ENCODE measurements at places on chromosomes 1 and 21.

DNA sequence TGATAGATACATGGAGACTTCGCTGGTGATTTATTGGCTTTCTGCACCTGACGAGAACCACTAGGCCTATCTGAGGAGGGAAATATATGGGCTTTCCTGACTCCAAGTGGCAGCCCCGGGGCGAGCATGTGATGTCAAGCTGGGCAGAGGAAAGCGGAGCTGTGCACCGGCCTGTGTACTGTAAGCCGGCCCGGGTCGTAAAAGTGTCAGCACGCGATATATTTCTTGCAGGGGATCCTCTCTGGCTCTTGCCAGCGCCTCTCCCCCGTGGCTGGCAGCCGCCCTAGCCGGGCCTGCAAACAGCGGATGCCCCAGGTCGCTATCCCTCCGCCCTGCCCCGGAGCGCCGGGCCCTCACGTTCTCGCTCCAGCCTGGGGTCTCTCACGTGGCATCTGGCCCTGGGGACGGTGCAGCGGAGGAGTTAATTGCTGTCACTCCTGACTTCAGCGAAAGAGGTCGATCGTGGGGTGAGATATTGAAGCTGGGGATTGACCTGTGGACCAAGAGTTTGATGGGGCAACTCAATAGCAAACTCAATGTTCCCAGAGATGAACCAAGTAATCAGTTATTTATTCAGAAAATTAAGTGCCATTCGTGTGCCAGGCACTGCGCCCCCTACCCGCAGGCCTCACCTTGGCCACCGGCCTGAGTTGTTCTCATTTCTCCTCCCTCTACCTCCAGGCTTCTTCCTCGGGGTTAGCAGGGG, 41.0 kb upstream of the HAO2 start:
- DNase-seq, result peak; percentile 44

GRCh38 chr1:198326232-198326631, 169.4 kb downstream of the NEK7 start:
- DNase-seq, result no peak

DNA sequence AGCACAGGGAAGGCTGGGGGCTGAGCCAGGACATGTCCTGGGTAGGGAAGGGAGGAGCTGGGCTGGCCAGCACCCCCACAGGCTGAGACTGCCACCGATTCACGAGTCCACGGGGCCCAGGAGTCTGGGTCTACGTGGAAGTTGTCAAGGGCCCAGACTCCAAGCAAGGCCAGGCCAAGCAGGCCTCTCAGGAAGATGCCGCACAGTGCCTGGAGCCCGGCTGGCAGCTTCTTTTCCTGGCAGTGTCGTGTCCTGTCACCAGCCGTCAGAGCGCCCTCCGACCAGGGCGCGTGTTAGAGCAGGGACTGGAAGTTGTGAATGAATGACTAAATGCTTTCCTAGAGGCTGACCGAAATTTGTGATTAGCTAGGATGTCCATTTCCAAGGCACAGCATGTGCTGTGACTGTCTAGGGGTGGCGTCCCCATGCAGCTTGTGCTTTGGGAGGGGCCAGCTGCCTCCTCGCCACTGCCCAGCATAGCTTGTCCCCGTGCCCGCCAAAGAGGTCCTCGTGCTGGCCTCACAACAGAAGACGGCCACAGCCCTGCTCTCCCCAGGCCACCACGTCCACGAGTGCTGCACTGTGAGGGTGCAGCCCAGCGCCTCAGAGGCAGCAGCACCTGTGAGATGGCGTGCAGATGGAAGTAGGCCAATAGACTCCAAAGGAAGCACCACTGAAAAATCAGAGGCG, 147.4 kb upstream of the COL6A1 start:
- DNase-seq, result no peak

- DNase-seq, result no peak
Measured at GRCh38 chr1:229509576-229509975, 1.4 kb upstream of the NUP133 start.

DNA sequence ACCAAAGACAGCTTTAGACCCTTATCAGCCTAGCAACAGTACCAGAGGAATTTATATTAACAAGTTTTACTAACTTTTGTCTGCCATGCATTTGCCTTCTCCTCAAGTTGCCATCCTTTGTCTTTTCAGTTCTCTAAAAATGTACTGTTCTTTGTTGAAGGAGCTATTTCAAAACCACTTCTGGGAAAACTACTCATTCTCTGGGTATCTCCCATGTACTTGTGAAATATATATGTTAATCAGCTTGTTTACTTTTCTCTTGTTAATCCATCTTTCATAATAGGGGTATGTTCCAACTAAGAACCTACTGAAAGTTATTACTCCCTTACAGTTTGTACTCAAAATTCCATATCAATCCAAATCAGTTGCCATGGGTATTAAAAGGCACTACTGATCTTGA, 16.3 kb downstream of the DPYD start:
- DNase-seq, result no peak

- DNase-seq, result peak; percentile 13
Measured at GRCh38 chr1:27862671-27863537, 9.4 kb upstream of the THEMIS2 start.

DNA sequence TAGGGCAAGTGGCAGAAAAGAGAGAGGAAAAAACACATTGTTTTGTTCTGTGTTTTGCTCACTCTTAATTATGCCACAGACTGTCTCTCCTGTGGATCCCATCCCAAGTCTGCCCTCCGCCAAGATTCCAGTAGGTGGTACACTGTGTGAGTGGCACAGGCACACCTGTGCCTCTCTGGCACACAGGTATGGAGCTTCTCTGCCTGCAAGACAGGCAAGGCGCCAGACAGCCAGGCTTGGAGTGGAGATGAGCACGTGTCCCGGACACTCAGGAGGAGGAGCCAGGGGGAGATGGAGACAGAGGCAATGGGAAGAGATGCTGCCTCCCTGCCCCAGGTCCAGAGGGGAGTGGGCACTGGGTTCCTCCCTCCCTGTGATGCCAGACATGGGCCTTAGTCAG, 6.5 kb upstream of the GRIK3 start:
- no peak for DNase-seq

DNA sequence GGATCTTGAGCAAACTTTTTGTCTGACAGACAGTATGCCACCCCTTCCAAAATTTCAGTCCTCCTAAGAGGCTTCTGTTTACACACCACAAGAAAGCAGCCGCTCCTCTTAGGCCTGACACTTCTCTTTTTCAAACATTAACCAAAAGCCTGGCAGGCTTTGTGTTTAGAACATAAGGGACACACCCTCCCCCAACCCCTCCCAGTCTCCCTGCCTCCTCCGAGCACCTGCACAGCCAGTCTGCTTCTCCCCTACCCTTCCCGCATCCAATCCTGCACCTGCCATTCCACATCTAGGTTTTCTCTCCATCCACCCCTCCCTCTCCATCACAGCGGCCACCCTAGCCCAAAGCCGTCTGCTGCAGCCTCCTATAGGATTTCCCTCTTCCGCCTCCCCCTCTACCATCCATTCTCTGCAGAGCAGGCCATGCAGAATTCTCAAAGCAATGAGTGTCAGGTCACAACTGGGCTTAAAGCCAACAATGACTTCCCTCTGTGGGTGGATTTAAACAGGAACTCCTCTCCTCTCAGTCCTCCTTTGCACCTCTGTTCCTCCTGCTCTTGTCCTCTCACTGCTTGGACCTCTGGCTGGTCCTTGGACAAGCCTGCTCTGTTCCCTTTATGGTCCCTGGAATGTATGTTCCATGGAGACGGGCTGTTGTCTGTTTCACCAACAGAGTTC, 478.2 kb downstream of the NPHP4 start:
- no peak for DNase-seq

GRCh38 chr1:225409051-225409450, 18.8 kb downstream of the LBR start:
- no peak for DNase-seq

- DNase-seq, result no peak
Measured at GRCh38 chr1:168742386-168742785, 13.4 kb upstream of the DPT start.

DNA sequence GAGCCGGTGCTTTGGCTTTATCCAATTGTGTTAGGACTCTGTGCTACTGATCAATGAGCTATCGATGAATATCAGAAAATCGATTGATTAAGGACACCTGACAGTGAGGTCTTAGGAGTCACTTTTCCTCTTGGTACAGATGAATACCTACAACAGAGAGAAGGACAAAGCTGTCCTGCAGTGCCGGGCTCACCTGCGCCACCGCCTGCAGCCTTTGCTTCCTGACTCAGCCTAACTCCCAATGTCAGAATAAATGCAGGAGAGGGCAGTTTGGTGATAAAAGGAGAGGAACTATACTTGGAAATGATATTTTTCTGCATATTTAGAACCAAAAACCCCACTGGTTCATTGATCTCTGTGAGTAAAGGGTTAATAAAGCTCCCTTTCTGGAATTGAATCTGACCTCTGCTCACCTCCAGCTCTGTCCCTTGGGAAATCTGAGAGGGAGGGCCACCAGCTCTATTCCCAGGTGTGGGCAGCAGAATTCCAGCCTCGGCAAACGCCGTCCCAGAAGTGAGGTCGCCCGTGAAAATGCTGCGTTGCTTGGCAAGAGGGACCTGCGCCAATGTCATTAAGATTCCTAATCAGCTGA, 39.3 kb downstream of the POFUT2 start:
- no peak for DNase-seq

DNA sequence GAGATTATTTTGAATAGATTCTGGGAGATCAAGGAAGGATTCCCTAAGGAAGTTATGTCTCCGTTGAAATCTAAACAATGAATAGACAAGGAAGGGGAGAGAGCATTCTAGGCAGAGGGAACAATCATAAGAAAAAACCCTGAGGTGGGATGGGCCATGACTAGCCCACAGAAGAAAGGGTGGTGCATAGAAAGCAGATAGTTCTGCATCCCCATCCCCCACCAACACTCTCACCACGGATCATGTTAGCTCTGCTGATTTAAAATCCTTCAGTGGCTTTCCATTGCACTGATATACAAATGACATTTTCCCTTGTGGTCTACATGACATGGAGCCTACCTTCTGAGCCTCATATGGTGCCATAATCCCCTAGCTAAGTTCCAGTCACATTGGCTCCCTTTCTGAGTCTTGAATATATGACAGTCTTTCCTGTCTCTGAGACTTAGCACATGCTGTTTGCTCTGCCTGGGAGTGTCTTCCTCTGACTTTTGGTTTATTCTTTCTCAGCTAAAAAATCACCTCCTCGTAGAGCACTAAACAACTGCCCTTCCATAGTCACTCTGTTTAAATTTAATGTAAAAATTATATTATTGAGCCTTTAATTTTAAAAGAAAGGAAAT, 15.2 kb downstream of the SCMH1 start:
- no peak for DNase-seq

DNA sequence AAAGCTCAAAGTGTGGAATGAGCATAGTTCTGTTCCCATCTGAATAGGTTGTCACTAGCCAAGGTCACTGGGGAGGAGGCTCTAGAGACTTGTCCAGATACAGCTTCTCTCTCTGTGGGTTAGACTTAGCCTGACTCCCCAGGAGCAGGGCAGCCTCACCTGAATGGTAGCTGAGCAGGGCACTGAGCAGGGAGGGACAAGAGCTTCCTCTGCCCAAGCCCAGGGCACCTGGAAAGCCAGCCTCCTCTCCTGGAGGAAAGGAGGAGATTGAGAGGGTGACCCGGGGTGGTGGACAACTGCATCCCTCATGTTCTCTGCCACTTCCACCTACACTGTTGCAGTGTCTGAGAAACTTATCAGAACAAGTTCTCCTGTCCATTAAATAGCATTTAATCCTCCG, 59.0 kb upstream of the F3 start:
- no peak for DNase-seq

- no peak for DNase-seq
Measured at GRCh38 chr1:41358131-41359021, 2.9 kb upstream of the FOXO6 start.

DNA sequence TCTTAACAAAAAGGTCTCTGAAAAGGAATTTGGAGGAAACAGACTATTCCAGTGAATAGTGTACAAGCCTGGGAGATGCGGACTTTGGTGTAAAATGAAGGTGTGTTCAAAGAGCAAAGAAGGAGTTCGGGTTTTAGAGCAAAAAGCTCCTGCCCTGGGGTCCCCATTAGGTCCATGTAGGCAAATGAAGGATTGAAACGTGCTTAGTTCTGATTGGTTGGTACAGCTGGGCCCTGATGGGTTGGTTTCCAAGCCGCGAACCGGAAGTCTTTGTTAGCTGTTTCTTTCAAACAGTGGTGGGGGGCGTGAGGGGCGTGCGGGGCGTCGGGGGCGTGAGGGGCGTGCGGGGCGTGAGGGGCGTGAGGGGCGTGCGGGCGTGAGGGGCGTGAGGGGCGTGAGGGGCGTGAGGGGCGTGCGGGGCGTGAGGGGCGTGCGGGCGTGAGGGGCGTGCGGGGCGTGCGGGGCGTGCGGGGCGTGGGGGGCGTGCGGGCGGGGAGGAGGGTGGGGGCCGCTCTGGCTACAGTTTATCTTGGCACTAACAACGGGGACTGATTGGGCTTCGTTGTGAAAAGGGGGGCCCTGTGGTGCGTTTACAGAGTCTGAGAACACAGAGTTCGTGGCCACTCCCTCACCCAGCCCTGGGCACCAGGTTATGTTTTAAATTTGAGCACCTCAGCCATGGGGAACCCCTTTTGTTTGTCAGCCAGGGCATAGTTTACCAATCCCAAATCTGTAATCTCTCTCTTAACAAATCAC, 29.4 kb downstream of the LRRC3 start:
- no peak for DNase-seq

GRCh38 chr1:186076006-186076405, 299.0 kb downstream of the TPR start:
- no peak for DNase-seq

DNA sequence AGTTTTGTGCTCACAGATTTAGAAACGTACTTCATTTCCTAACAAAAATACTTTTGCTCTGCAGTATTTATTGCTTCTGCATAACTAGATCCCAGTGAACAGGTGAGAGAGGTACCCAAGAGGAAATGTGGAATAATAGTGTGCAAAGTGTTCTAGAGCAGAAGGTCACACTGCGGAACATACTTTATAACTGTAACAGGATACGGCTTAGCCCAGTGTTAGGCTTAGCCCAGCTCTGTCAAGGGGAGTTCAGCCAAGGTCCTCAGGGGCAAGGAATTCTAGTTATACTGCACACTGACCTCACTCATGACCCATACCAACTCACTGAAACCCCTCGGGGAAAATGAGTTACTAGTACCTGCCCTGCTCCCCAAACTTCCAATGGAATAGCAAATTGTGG, 55.3 kb downstream of the PTPN14 start:
- no peak for DNase-seq

GRCh38 chr1:153494976-153495535, 34.6 kb upstream of the S100A7 start:
- DNase-seq, result no peak

DNA sequence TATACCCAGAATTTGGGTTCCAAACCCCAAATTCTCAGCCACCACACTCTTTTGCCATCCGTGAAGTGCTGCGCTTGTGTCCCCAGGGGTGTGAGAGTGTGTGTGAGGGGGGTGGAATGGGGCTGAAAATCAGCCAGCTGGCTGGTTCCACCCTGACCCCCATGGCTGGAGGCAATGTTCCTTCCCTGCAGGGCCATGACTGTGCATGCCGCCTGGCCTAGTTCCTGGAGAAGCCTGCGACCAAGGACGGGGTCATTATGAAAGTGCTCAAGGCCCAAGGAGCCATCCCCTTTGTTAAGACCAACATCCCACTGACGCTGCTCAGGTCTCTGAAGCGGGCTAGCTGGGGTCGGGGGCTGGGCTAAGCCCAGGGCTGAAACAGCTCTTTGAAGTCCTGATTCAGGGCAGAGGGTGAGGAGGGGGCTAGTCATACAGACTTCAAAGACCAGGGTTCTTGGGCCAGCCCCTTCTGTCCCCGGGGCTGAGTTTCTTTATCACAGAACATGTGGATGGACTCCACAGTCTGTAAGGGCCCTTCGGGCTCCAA, 38.7 kb downstream of the FAAH start:
- DNase-seq, result no peak

GRCh38 chr1:39672551-39672947, 642 bp upstream of the NT5C1A start:
- no peak for DNase-seq

Data from C1 segment of cervical spinal cord (tissue), 14 donors.